ENCODE measurements at places on chromosomes 5 and 9.

GRCh38 chr5:61329550-61330128, 2.4 kb upstream of the ZSWIM6 start:
- DNase-seq: no peak

- no peak for DNase-seq
Observed at GRCh38 chr5:161095953-161096352, 243.9 kb upstream of the ATP10B start.

GRCh38 chr5:113273948-113274347, 160.8 kb downstream of the TSSK1B start:
- no peak for DNase-seq

DNA sequence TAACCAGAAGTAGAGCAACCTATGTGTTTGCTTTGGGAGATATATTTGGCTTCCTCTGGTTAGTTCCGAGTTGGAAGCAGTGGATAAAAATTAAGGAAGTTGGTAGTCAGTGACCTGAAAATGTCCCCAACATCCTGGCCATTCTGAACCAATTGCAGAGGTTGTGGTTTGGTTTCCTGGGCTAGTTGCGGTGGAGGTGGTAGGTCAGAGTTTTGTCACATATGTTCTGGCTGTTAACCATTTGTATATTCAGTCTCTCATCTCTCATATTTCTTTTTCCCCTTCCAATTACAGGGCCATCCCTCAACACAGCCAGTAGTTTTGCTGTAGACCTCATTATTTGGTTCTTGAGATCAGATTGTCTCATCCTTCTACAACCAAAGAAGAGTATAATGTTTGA, 1026.9 kb downstream of the PTPRD start:
- DNase-seq: no peak

GRCh38 chr5:147065071-147065470, 169.8 kb upstream of the STK32A start:
- DNase-seq: no peak

DNA sequence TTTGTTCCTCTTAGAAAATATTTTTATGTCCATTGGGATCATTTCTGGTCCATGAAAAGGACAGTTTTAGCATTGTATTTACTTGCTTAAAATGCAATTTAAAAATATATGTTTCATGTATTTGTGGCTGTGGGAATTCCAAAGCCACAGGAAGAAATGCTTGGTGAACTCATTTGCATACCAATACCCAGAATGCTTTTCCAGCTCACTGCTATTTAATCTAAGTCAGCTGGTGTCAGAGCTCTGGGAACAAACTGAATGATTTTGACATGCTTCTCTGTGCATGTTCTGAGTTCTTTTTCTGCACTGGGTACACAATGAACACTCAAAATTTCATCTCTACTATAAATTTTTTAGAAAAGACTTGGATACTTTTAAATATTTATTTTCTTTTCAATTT, 482.8 kb upstream of the ARRDC3 start:
- DNase-seq: no peak

GRCh38 chr9:136823136-136824046, 15.6 kb downstream of the RABL6 start:
- no peak for DNase-seq

DNA sequence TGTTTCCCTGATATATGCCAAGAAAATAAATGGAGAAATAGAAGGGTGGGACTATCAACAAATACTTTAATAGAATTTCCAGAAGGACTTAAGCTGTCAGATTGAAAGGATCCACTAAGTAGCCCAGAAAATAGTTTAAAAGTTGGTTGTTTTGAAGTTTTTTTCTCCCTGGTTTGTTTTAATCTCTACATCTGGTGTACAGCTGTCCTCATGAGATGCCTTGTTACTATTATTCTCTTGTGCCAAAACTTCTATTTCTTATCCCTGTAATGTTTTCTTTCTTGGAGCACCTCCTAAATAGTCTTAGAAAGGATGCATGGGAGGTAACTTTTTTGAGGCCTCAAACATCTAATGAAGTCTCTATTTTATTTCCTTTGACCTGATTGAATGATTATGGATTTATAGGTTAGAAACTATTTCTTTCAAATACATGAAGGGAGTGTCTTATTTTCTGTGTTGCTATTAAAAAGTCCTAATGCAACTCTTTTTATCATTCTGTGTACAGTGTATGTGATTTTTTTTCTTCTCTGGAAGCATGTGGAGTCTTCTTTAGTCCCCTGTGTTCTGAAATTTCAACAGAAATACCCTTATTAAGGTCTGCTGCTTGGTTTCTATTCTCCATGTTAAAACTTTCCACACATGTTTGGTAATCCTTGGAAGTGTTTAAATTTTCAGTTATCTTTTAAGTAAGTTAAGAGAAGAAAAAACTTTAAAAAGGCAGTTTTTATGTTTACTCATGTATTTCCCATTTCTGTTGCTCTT, 140.0 kb upstream of the CDKN2B start:
- no peak for DNase-seq

GRCh38 chr5:59418808-59419207, 474.7 kb downstream of the PDE4D start:
- no peak for DNase-seq

DNA sequence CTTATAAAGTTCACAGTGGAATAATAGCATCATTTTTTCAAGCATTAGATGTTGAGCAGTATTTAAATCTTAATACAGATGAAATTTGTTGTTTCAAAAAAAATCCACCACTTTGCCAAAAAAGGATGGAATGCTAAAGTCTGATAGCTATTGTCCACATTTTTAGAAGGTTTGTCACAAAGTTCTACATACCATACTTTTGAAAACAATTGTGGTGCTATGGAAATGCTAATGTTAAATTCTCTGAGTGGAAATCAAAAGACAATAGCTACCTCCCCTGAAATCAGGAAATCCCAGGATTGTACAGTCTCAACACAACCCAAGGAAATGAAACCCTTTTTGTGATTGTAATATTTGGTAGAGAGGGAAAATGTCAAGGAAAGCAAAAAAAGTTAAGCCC, 19.3 kb upstream of the GRAMD2B start:
- no peak for DNase-seq

DNA sequence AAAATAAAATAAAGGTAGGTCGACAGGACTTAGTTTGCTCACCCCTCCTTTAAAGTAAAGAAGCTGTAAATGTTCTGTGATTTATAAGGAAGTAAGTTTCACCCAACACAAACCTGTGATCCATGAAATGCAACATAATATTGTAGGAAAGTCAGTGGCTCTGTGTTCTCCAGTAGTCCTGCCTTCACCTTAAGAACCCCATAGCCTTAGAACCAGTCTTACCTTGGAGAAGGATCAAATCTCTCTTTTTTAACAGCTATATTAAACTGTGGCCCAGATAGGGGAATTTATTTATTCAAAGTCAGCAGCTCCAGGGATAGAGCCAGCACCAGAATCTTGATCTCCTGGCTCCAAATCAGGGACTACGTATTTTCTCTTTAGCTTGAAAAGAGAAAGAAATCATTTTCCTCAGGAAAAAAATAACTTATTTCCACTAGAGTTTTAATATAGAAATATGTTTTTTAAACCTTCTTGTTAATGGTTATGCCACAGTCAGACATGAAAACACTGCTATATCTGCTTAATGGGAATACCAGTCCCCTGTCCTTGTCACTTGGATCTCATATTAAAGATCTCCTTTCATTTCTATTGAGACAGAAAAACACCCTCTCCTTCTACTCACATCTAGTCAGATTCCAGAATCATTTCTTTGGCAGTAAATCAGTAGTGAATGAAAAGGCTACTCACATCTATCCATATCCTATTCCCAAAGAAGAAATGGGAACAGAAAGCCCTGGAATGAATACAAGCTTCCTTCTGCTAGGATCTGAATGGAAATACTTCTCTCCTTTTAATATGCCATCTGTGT, 269.2 kb upstream of the TNC start:
- no peak for DNase-seq

DNA sequence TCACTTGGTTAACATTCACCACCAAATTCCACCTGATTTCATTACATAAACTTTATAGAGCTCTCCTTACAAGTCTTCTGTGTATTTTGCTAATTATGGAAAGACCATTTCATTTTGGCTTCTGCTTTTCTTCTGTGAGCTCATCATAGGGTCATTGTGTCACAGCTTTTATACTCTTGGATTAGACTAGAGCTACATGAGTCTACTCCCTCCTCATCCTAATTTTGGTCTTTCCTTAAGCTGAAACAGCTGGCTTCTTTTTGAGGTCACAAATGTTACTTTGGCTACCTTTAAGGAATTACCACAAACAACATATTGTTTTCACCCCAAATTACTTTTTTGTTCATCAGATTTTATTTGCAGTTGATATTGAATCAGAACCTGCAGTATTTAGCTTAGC, 103.0 kb downstream of the NPR3 start:
- no peak for DNase-seq

- no peak for DNase-seq
Observed at GRCh38 chr5:14782591-14782990, 89.0 kb downstream of the ANKH start.

DNA sequence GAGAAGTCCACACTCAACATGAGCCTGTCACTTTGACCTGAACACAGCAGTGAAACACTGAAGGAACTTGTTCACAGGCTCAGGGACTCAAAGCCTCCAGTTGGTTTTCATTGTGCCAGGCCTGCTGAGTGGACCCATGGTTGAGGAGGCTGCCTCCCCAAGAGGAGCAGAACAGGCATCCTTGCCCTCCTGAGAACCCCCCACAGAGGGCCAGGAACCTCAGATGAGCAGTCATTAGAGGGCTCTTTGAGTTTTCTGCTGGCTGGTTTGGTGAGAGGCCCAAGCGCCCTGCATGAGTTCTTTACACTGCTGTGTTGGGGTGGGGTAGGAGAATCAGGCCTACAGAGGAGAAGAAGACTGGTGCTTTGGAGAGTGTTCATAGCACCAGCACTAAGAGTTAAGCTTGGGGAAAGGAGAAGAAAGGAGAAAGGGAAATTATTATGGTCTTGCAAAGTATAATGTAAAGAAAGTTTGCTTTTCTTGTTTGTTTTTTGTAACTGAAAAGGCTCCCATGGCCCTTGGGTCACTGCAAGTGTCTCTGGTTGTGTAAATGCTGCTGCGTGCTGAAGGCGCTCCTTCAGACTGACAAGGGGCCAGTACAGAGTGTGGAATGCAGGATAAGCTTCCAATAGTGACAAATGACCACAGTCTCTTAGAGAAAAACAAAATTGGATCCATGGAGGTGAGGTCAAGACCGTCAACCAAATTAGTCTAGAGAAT, 100.2 kb downstream of the PDE8B start:
- DNase-seq: no peak

- DNase-seq: no peak
Observed at GRCh38 chr5:140236891-140237598, 62.1 kb downstream of the CYSTM1 start.

DNA sequence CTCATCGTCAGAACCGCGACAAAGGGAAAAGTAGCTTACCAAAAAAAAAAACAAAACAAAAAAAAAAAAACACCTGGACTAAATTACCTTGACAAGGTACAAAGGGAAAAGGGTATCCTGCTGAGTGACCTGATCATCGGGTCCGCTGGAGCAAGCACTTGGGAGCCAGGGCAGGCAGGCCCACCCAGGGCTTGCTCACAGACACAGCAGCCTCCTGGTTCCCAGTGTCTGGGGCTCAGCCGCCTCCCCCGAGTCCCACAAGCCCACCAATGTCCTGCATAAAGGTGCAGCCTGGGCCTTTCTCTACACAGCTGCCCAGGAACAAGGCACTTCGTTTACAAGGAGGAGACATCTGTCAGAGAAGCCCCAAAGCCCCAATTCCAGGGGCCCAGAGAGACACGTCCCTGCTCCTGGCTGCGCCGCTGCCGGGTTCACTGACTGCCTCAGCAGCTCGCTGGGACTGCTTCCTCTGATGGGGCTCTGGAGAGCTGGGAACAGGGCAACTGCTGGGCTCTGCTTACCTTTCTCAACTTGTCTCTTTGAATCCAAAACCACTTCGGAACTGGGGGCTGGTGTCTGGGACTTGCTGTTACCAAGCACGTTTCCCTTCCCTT, 63.4 kb downstream of the GOLM1 start:
- DNase-seq: no peak

DNA sequence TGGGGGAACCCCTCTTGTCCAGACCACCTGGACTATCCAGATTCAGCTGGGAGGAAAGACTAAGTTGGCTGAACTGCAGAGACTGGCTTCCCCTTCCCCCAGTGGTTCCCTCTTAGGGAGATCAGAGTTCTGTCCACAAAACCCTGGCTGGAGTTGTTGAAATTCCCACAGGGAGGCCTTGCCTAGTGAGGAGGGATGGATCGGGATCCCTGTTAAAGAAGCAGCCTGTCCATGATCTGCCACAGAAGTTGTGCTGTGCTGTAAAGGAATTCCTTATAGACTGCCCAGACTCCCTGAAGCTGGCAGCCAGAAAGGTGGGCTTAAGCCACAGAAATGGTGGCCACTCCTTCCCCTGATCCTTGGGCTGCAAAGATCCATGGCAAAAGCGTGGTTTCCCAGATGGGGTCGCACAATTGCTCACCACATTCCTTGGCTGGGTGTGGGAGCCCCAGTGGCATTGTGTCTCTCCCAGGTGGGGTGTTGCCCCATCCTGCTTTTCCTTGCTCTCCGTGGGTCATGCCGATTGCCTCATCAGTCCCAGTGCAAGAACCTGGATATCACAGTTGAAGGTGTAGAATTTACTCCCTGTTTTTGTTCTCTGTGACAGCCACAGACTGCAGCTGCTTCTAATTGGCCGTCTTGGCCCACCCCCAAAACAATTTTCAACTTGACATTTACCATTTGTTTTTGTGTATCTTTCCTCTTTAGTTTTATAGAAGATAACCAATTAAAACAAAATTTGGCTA, 342.4 kb downstream of the FGF10 start:
- no peak for DNase-seq

DNA sequence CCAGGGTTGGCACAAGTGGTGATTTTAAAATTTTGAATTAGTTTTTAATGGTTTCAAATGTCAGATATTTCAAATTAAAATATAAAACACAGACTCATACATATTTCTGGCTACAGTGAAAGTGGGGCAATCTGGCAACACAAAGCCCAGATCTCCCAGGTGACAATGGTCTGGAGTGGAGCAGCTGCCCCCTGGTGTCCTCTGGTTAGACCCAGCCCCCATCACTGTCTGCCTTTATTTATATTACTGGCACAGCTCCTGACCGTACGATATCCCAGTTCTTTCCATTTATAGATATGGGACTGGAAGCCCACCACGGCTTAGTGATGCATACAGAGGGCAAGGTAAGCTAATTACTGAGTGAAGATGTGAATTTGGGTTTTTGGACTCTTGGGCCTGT, 37.3 kb downstream of the MACIR start:
- DNase-seq: no peak

- no peak for DNase-seq
Observed at GRCh38 chr9:2317591-2317990, 302.4 kb downstream of the SMARCA2 start.
